ENCODE measurements at places on chromosomes 12 and 14.

GRCh38 chr14:59398841-59399240 is 66.3 kb downstream of the GPR135 start:
- DNase-seq = peak; percentile 13

GRCh38 chr12:85996280-85996679 is 122.2 kb downstream of the NTS start:
- no peak for DNase-seq

DNA sequence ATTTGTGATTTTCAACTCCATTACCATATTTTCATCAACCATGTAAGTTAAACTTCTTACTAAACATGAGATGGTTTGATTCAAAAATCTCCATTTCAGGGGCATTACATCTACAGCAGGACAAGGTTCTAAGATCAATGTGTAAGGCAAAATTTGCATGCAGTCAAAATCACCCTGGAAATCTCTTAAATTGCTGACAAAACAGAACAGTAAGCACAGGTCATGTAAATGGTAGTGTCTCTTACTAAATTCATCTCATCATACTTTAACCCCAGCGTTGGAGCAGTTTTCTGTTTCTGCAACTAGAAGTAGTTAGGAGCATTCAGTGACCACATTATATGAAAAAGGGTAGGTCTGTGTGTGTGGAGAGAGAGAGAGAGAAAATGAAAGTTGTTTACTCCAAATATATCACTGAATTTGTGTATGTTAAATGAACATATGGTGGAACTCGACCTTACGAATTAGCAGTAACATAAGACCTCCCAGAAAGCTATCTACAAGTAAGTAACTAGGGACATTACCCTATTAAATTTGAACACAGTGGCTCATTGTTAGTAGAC is 227.5 kb downstream of the SSPN start:
- DNase-seq = no peak

- no peak for DNase-seq
Measured at GRCh38 chr12:91108196-91108755, 3.0 kb downstream of the LUM start.

DNA sequence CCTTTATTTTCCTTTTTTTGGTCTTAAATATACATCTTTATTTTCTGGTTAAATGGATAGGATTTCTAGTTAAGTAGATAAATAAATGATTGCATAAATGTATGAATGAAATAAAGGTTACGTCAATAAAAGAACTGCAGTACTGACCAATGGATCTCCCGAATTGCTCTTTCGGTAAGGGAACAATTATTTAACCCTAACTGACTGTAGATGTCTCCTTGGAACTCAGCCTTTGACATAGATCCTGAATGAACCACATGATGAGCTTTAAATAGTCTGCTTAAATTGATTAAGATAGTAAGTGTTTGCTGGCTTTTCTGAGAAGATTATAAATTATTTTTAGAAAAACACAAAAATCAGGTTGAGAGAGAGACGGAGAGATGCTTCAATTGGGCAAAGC is 391.0 kb upstream of the SYT1 start:
- DNase-seq = no peak

DNA sequence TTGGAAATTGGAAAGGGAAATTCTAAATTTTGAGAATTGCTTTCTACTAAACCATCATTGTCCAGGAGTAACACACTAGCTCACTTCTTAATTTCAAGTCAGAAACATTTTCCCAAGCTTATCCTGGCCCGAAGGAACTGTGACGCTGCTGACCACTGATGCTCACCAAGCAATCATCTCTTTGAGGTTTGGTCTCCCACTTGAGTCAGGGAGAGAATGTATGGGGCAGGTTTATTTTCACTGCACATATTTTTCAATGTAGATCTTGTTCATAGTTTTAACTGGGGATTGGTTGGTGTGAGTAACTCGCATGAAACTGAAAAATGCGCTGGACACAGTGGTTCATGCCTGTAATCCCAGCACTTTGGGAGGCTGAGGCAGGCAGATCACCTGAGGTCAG is 12.9 kb upstream of the RNASE10 start:
- DNase-seq = no peak

DNA sequence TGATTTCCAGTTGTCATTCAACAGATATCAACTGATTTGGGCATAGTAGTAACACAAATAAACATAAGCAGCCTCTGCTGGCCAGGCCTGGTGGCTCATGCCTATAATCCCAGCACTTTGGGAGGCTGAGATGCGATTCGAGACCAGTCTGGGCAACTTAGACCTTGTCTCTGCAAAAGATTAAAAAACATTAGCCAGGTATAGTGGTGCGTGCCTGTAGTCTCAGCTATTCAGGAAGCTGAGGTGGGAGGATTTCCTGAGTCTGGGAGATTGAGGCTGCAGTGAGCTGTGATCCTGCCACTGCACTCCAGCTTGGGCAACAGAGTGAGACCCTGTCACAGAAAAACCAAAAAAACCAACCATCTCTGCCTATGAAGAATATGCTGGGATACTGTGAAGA is 7.1 kb downstream of the METAP2 start:
- no peak for DNase-seq

GRCh38 chr12:125493704-125494308 is 428.6 kb downstream of the AACS start:
- DNase-seq = no peak

Measured in CD4-positive, alpha-beta T cell treated with Interleukin-4 for 1 hour (primary cell).